Activated CD4-positive, alpha-beta T cell treated with anti-CD3 and anti-CD28 coated beads, Interleukin-2, amount 10 ng/mL, durations not matched to agents 7 days and 5 days (primary cell): ENCODE measurements at places on chromosomes 13 and 19. TPM values are rescaled to one million over a fixed set of nuclear protein-coding genes. Genes with fewer than 3 reads are reported as not detected.

Gene ZNF578
- total RNA-seq: 3.0 TPM

Gene KLK4
- not detected for total RNA-seq

DNA sequence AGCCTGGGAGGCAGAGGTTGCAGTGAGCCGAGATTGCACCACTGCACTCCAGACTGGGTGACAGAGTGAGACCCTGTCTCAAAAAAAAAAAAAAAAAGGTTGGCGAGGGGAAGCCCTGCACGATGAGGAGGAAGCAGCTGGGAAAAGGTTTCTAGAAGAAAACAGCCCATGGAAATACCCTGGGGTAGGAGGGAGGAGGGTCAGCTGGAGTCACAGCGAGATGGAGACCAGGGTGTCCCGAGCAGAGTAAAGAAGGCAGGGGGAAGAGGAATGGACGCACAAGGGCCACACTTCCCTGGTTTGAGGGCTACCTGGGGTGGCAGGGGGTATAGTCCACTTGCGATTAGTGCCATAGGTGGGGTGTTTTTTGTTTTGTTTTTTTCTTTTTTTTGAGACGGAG, 6.4 kb downstream of the KANK3 start:
- no peak for DNase-seq

DNA sequence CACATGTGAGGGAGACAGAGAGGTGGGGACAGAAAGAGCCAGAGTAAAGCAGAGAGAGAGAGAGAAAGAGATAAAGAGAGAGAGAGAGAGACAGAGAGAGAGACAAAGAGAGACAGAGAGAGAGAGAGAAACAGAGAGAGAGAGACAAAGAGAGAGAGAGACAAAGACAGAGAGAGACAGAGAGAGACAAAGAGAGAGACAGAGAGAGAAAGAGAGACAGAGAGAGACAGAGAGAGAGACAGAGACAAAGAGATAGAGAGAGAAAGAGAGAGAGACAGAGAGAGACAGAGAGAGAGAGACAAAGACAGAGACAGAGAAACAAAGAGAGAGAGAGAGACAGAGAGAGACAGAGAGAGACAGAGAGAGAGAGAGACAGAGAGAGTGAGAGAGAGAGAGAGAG, 4.2 kb upstream of the TTYH1 start:
- no peak for DNase-seq

GRCh38 chr19:7113233-7113632, 43.7 kb downstream of the ZNF557 start:
- DNase-seq: no peak
